ENCODE measurements at places on chromosomes 3 and 15.
A peak's percentile ranks its signal among the peaks of the same experiment; 100 is the strongest.

- no peak for DNase-seq
Observed at GRCh38 chr15:62320259-62320658, 155.2 kb upstream of the C2CD4B start.

GRCh38 chr15:85751291-85752123 is 43.2 kb downstream of the KLHL25 start:
- DNase-seq, result no peak

GRCh38 chr3:124587053-124587408 is 143.2 kb upstream of the UMPS start:
- no peak for DNase-seq

GRCh38 chr15:40941528-40942336 is 11.5 kb upstream of the CHAC1 start:
- DNase-seq, result peak; percentile 79

- DNase-seq, result peak; percentile 45
Observed at GRCh38 chr3:194312743-194313281, 38.3 kb downstream of the CPN2 start.

GRCh38 chr3:87307805-87308204 is 31.4 kb upstream of the POU1F1 start:
- no peak for DNase-seq

GRCh38 chr3:124752051-124752450 is 21.8 kb downstream of the UMPS start:
- no peak for DNase-seq

GRCh38 chr15:66931768-66932633 is 133.4 kb upstream of the SMAD3 start:
- DNase-seq, result peak; percentile 81

- DNase-seq, result no peak
Observed at GRCh38 chr15:88644741-88645140, 5.9 kb downstream of the ISG20 start.
